ENCODE measurements at places on chromosomes 3 and 15. TPM values are rescaled to one million over a fixed set of nuclear protein-coding genes. Genes with fewer than 3 reads are reported as not detected.

DNA sequence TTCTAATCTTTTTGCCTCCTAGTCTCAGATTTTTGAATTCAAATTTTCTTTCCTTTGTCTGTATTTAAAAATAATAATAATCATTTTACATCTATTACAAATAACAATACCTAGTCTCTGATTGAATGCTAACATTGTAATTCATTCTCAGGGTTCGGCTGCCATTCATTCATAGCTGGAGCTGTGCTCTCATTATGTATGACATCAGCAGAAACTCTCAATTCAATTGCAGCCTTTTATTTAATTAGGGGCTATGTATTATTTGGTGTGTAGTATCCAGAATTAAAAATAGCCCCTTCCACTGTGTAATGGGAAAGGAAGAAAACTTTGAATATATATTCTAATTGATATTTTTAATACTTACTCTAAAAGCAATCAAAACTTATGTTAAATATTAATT, 270.4 kb upstream of the MDFIC2 start:
- no peak for DNase-seq

DNA sequence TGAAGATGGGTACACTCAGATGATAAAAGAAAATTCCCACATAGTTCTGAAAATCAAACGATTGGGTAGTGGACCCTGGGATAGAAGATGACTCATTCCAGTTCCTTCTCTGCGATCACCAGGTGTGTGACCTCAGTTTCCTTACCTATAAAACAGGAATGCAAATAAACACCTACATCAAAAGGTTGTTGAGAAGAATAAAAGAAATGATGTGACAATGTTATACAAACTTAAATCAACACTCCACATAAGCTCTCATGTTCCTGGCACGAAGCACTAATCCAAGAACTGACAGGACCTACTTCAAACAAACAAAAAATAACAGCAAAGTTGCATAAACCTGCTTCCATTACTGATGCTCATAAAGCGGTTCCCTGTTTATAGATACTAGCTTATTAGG, 69.2 kb downstream of the RORA start:
- DNase-seq: no peak

DNA sequence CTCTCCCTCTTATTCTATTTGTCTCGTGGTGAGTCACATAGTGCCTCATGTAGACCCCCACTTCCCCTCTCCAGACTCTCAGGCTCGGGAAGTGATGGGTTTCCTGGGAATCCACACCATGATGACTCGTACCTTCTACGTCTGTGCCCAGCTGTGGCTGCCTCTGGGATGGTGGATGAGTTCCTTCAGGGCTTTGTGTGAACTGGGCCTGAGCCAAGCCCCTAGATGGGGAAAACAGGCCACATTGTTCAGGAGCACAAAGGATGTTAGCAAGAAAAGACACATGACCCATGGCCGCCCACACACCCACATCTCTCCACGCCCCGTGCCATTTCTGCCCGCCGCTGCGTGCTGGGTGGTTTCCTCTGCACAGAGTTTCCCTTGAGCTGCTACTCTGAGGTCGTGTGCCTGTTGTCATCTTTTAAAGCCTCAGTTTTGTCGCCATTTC, 10.5 kb downstream of the ISG20 start:
- no peak for DNase-seq

DNA sequence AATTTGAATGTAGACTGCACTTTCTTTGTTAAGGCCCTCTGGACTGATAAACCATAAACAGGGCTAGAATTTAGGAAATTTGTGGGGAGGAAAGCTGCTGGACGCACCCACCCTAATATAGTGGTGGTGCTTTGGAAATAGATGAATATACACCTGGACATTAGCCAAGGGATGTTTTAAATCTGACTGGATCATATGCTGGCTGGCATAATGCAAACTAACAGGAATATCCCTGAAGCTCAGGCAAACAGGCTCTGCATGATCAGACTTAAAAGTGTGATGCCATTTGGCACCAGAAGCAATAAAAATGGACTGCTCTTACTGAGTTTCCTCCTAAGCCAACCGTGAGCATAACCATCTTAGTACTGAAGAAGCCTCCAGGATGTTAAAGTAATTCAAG, 465.8 kb upstream of the ROBO1 start:
- no peak for DNase-seq

- DNase-seq: no peak
Observed at GRCh38 chr3:44031387-44032380, 210.0 kb upstream of the TOPAZ1 start.

GRCh38 chr3:16883723-16884083, 1.1 kb upstream of the PLCL2 start:
- DNase-seq: no peak

GRCh38 chr3:188041193-188041592, 112.8 kb upstream of the LPP start:
- DNase-seq: no peak

- DNase-seq: no peak
Observed at GRCh38 chr3:9022305-9023225, 59.3 kb upstream of the RAD18 start.

LRRC34 gene
- total RNA-seq: 6.6 TPM

GATM gene
- total RNA-seq: 64.1 TPM

KIF23 gene
- total RNA-seq: 26.5 TPM

CEMIP gene
- total RNA-seq: 1.3 TPM

Data from progenitor cell of endocrine pancreas (in vitro differentiated cells).